ENCODE measurements at places on chromosomes 11 and 22. TPM values are rescaled to one million over a fixed set of nuclear protein-coding genes. Genes with fewer than 3 reads are reported as not detected.

The INPP5J gene
- 0.54 TPM for total RNA-seq

The ARAP1 gene
- total RNA-seq: 27.0 TPM

The P2RY6 gene
- 6.2 TPM for total RNA-seq

The GAB4 gene
- not detected for total RNA-seq

The CCDC116 gene
- total RNA-seq: not detected

The MAPK8IP1 gene
- 6.0 TPM for total RNA-seq

The ARHGAP42 gene
- total RNA-seq: 5.2 TPM

The EMID1 gene
- 0.61 TPM for total RNA-seq

The VSIG2 gene
- not detected for total RNA-seq

The UBQLN3 gene
- total RNA-seq: not detected

The SLC29A2 gene
- total RNA-seq: 8.0 TPM

The EMSY gene
- 9.8 TPM for total RNA-seq

The FANCF gene
- total RNA-seq: 7.7 TPM

The LDHAL6A gene
- not detected for total RNA-seq

The FOLR2 gene
- total RNA-seq: not detected

The MRPL49 gene
- 73.4 TPM for total RNA-seq

The BLID gene
- not detected for total RNA-seq

The MYRF gene
- total RNA-seq: 15.3 TPM

The SPTBN2 gene
- total RNA-seq: 15.1 TPM

The FZD4 gene
- 1.2 TPM for total RNA-seq

The ART1 gene
- total RNA-seq: not detected

The ZNF280A gene
- total RNA-seq: 3.0 TPM

The OR5AL1 gene
- total RNA-seq: not detected

The MGAT3 gene
- total RNA-seq: 0.91 TPM

The LRRC51 gene
- 9.3 TPM for total RNA-seq

The FXYD2 gene
- total RNA-seq: 16.3 TPM

The MMP13 gene
- total RNA-seq: 0.07 TPM

The APOBEC3H gene
- total RNA-seq: 0.21 TPM

The NUP98 gene
- total RNA-seq: 53.7 TPM

The WT1 gene
- total RNA-seq: 4.8 TPM

The SLC22A6 gene
- total RNA-seq: not detected

The POU2F3 gene
- not detected for total RNA-seq

The TUB gene
- 5.7 TPM for total RNA-seq

The CCDC73 gene
- total RNA-seq: not detected

The DYNC2H1 gene
- total RNA-seq: 5.9 TPM

The KRTAP5-9 gene
- 0.09 TPM for total RNA-seq

The KCNE3 gene
- not detected for total RNA-seq

The BTG4 gene
- total RNA-seq: 0.10 TPM

The CHADL gene
- not detected for total RNA-seq

The SMIM38 gene
- total RNA-seq: not detected

The MYO7A gene
- 1.3 TPM for total RNA-seq

The NXPE2 gene
- not detected for total RNA-seq

The CYB5R2 gene
- total RNA-seq: 4.8 TPM

The TEX54 gene
- total RNA-seq: not detected

The SHANK3 gene
- total RNA-seq: 3.9 TPM

The CD3G gene
- not detected for total RNA-seq
